ENCODE measurements at places on chromosomes 5 and 9.

DNA sequence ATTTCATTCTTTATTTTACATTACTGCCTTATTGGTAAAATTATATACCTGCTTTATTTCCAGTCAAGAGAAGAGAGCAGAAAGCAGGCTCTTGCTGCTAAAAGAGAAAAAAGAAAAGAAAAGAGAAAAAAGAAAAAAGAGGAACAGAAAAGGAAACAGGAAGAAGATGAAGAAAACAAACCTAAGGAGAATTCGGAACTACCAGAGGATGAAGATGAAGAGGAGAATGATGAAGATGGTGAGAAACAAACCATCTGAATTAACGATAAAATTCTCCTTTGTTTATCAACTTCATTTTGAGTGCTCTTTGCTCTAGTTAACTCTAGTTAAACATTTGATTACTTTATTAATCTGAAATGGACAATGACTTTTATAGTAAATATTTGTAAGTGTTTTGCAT lies 23.5 kb upstream of the EIF4EBP3 start:
- no peak for DNase-seq

DNA sequence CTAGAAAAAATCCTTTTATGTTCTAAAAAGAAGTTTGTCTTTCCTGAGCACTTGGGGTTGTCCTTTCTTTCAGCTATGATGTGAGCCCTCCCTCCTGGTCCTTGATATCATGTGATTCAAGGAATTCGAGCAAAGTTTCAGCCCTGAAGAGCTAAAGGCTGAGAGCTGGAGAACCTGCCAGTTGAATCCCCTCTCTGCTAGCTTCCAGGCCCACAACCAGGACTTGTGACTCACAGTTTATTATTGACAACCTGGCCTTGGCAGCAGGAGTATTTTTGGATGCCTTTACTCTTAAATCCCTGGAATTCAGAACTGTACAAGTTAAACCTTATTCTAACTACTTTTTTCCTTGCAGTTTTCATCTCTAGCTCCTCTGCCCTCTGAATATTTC lies 182.8 kb downstream of the SPOCK1 start:
- DNase-seq: no peak

DNA sequence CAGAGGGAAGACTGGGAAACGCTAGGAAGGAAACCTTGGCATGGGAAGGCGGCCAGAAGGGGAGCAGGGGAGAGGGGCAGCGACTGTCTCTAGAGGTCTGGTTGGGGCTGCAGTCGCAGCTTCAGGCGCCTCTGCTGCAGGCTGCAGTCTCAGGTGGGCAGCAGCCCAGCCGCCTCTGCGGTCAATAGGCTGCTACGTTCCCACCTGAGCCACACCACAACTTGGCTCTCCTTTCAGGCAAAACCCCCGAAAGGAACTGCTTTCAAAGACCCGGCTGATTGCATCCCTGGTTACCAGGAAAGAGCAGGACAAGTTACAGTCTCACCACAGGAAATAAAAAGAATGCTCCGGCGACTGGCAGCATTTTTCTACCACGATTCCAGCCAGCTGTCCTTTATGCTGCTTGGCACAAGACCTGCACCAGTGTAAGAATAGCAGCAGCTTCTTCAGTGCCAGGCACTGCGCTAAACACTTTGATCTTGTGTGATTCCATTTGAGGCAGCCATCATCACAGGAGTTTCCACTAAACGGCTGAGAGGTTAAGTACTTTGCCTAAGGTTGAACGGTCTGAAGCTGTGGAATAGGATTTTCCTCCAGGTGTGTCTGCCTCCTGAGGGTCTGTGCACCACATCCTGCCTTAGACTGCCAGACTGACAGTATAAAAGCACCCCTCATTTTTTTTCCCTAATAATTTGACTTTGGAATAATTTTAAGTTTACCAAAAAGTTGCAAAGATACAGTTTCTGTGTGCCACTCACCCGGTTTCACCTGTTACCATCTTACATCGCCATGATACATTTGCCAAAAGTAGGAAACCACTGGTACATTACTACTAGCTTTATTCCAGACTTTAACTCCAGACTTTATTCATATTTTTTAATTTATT lies 7.5 kb downstream of the RPS14 start:
- no peak for DNase-seq

- no peak for DNase-seq
Measured at GRCh38 chr5:97936231-97936630, 753.2 kb upstream of the RIOK2 start.

- DNase-seq: no peak
Measured at GRCh38 chr5:35870605-35871004, 13.9 kb downstream of the IL7R start.

DNA sequence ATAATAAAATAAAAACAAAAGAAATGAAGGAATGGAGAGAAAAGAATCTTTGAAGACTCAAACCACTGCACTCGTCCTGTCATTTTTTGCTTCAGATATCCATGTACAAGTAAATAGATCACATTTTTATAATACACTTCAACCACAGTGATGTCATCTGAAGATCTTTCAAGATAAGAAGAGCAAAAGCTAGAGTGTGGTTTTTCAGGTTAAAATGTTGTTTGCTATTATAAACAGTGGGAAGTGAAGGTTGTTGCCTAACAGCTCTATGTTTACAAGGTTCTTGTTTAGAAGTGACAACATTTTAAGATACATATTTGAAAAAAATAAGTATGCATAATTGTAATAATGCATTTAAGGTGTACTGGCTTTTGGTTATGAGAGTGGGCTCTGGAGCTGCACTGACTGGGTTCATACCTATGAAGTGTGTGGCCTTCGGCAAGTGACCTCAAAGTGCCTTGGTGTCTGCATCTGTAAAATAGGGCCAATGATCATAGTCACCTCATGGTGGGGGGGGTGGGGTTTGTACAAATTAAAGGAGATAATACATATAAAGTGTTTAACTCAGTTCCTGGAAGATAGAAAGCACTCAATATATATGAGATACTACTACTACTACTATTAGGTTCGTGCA lies 45.5 kb upstream of the IL7R start:
- DNase-seq: no peak

DNA sequence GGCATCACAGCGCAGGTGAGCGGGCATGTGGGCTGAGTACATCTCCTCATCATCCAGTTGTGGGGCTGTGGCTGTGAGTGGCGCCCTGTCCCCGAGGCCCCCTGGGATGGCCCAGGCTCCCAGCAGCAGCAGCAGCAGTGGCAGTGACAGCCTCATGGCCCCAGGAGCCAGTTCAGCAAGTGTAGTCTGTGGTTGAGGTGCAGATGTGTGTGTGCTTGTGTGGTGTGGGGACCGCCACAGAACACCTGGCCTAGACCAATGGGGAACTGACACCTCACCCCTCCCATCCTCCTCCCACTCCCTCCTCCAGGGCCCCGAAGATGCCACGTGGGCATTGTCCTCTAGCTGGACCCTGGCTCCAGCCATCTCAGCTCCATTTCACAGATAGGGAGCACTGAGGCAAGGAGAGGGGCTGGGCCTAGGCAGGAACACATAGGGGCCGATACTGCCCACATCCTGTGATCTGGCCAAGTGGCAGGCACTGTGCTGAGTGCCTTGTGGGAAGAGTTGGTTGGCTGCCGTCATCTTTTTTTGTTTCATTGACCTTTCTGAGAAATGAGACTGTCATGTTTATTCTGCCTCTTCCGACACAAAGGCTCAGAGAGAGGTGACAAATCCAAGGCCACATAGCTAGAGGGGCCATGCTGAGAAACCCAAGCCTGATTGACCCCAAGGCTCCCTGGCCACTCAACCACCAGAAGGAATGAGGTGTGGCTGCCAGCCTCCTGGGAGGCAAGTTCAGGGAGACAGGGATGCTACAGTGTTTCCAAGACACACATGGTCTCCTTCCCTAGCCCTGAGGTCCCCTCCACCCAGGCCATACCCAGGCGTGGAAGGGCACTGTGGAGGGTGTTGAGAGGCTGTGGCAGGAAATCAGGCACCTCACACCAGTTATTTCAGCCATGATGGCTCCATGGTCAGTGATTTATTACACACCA lies at the start of gene MZB1:
Gene MZB1, minus strand, starts transcription at position 213 of the 938 bp plus-strand sequence. Its CDS starts 57 bp downstream, at position 156.
- DNase-seq: peak; percentile 88

DNA sequence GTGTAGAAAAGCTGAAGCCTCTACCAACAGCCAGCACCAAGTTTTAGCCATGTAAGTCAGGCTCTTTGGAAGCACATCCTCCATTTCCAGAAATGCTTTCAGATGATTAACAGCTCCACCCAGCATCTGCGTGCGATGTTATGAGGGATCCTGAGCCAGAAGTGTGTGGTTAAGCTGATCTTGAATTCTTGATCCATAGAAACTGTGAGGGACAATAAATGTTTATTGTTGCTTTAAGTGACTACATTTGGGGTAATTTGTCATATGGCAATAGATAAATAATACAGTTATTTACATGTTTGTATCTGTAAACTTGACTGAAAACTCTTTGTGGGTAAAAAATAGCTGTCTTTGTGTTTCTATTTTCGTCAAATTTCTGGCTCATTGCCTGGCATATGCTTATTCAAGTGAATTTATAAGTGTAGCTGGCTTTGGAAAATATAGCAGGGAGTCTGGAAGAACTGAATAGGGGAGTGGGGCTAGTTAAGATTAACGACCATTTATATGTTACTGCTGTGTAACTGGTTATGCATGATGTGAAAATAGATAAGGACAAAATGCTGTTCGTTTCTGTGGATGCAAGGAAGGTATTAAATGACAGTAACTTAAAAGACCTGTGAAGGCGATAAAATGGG lies 234.1 kb downstream of the LRRC70 start:
- no peak for DNase-seq

DNA sequence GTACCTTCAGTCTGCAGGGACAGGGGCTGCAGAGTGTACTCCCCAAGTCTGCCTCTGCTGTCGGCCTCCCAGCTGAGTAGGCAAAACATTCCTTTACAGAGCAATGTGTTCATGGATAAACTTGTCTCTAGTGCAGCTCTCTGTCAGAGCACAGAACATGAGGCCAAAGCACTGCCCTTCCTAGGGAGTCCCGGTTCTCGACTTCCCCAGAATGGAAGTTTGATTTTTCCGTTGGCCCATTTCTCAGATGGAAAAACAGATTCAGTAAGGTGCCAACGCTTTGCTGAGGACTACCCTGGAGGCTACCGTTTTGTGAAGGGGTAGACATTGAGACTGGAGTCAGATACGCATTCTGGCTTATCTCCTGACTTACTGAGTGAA lies 422 bp upstream of the TRIM32 start:
- DNase-seq: no peak

DNA sequence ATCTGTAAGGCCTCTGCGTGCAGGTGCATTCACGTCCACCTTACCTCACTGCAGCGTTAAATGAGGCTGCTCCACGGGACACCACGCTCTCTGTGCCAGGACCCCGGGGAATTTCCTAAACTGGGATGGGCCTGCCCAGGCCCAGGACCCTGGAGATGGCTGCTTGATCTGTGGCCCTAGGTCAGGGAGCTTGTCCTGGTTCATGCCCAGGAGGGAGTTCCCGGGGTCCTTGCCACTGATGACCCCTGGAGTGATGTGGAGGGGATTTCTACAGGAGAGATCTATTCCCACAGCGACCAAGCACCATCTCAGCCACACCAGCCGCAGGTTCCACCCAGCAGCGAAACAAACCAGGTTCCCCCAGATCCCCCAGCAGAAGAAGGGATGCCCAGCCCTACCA lies 3.5 kb downstream of the OR2V1 start:
- no peak for DNase-seq

DNA sequence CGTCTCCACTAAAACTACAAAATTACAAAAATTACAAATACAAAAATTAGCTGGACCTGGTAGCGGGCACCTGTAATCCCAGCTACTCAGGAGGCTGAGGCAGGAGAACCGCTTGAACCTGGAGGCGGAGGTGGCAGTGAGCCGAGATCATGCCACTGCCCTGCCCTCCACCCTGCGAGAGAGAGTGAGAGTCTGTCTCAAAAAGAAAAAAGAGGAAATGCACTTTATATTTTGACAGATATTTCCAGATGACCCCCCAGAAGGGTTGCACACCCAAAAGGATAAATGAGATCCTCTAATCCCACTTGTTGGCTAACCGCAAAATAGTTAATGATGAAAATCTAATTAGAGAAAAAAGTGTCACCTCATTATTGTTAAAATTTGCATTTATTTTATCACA lies 2.2 kb downstream of the HSDL2 start:
- DNase-seq: no peak

DNA sequence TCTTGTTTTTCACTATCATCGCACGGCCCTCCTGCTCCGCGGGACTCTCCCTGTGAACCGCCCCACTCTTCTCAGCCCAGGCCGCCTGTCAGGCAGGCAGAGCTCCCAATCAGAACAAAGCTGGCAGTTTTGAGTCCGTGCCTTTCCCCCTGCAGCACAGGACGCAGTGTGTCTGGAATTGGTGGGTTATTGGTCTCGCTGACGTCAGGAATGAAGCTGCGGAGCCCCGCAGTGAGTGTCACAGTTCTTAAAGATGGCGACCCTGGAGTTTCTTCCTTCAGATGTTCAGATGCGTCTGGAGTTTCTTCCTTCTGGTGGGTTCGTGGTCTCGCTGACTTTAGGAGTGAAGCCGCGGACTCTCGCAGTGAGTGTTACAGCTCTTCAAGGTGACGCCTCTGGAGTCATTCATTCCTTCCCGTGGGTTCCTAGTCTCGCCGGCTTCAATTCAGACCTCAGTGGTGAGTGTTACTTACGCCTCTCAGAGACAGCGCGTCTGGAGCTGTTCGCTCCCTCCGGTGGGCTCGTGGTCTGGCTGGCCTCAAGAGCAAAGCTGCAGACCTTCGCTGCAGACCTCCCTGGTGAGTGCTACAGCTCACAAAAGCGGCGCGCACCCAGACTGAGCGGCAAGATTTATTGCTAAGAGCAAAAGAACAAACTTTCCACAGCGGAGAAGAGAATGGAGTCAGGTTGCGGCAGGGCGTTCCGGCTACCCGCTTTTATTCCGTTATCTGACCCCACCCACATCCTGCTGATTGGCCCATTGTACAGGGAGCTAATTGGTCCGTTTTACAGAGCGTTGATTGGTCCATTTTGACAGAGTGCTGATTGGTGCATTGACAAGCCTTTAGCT lies 7.4 kb downstream of the ZDHHC11B start:
- DNase-seq: no peak

DNA sequence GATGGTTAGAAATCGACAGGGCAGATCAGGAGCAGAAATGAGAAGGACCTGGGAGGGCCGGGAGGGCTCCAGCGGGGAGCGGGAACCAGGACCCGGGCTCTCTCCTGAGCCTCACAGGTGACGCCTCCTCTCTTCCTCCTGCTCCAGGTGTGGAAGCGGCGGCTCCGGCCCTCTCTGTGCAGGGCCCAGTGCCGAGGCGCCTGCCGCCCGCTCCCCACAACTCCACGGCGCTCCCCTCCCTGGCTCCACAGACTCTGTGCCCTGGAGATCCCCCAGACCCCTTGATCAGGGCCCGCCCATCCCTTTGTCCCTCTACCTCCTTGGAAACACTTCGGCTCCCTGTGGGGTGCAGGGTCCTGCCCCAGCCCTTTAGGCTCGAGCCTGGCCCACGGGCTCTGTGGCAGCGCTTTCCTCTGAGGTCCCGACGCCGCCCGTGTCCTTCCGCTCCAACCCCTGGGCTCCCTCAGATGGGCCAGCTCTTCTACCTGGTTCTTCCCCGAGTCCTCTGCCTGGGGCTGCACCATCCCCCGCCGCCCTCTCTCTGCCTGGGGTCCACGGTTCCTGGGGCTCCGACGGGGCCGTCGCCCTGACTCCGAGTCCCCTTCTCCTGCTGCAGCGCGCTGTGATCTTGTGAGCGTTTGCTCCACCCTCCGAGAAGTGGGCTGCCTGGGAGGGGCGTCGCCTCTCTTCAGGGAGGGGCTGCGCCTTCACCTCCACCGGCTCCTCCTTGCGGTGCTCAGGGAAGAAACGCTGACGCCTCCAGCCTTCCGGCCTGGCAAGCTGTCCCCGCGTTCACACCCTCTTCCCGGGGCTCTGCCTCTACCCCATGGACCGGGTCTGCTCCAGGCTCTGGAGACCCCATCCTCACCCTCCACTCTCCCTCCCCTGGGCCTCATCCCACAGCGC lies 22.4 kb upstream of the SLC6A3 start:
- DNase-seq: no peak

GRCh38 chr5:149223081-149223848 lies 48.4 kb upstream of the AFAP1L1 start:
- DNase-seq: no peak

- no peak for DNase-seq
Measured at GRCh38 chr5:164500856-164501255, 995.4 kb downstream of the MAT2B start.
